ENCODE measurements at places on chromosomes 6 and 20.

- DNase-seq = no peak
Observed at GRCh38 chr20:8318965-8319625, 187.0 kb downstream of the PLCB1 start.

DNA sequence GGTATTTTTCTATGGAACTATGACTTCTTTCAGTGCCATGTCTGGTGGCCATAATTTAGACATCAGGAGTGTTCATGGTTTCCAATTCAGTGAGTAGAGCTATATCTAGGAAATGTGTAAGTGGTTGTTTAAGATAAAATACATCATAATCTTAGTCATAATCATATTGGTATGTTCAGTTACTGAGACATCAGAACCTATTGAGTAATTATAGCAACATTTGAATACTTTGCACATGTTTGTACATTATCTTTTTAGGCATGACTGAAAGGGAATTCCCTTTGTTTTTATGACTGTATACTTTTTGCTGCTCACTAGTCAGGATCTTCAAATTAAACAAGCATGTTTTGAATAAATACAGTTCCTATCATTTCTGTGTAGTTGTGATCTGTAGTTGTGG is 64.0 kb downstream of the STXBP5 start:
- DNase-seq = no peak

- DNase-seq = no peak
Observed at GRCh38 chr6:154258064-154258757, 98.4 kb downstream of the IPCEF1 start.

DNA sequence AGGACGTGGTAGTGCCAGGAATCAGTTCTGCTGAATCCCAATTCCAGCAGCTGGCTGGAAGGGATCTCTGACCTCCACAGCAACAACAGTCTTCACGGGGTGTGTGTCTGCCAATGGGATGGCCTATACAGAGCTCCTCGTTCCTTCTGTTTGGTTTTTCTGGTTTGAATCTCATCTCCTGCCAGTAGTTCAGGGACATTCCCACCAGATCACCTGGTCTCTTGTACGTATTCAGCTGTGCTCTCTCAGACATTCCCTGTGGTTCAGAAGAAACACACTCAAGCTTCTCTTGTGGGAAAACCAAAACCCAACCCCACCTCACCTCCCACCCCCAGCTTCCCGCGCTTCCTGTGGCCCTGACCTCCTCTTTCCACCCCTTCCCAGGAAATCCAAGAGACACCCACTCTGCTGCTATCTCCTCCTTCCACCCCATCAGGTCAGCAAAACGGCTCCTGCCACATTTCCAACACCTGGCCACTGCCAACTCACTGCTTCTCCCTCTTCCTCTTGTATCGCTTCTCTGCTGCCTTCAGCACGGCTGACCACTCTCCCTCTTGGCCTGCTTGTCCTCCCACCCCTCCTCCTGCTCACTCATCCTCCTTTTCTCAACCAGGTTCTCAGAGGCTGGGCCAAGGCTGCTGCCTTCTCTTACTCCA is 63.3 kb upstream of the PTGIS start:
- no peak for DNase-seq

GRCh38 chr20:9294041-9294440 is 220.3 kb upstream of the LAMP5 start:
- no peak for DNase-seq

GRCh38 chr6:113763876-113764275 is 93.3 kb upstream of the MARCKS start:
- DNase-seq = no peak

GRCh38 chr6:16760516-16761470 is at the start of gene ATXN1:
Gene ATXN1, minus strand, starts transcription at chr6:16761460.
- no peak for DNase-seq

DNA sequence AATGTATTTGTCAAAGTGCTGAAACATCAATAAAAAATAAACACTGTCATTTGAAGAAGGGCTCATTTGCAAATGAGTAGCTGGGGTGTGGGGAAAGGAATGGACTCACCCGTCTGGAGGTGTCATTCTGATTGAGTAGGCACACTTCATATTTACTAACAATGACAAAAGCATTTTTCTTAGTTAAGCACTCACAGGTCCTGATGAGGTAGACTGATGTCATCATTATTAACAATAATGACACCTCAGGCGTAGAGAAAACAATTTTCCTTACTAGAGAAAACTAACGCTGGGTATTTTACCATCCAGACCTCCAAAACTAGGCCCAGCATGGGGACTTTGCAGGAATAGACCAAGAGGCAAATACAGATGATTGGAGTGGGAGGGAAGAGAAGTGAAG is 76.0 kb downstream of the UNC5CL start:
- no peak for DNase-seq

GRCh38 chr6:77092971-77093370 is 370.3 kb downstream of the HTR1B start:
- DNase-seq = no peak

All from NCI-H1092 (cell line).